ENCODE measurements at places on chromosomes 3 and 15.

GRCh38 chr15:75065851-75066509 is 42.6 kb downstream of the PPCDC start:
- DNase-seq, result no peak

DNA sequence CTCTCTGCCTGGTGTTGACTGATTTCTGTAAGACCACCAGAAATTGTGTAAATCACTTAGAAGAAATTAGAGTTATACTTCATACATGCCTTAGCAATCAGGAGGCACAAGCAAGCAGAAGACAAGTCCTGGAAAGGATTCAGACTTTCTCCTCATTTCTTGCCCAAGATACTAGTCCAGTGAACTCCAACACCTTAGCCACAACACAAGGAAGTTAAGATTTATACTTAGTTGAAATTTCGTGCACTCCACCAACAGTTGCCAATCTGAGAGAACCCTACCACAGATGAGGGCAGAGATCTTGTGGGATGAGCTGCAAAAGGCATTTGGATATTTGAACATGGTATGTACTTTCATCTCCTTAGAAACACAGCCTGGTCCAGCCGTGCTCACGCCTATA is 2.3 kb downstream of the P3H2 start:
- no peak for DNase-seq

DNA sequence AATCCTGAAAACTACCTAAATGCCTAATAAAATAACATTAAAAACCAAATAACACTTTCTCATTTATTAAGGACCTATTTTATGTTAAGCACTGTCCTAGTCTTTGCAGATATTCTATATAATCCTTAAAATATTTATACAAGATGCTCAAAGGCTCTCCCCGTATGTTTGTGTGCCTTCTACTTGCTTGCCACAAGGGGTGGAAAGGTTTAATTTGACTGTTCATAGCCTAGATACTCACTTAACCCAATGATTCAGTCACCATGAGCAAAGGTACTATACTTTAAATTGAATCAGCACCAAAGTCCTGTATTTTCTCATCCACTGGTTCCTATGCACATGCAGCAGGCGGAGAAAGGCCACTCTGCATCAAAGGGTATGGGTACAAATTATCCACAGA is 32.0 kb downstream of the LSAMP start:
- DNase-seq, result no peak

- no peak for DNase-seq
Measured at GRCh38 chr3:69881051-69881450, 118.5 kb upstream of the SAMMSON start.

GRCh38 chr15:100891307-100892012 is 11.8 kb downstream of the ALDH1A3 start:
- no peak for DNase-seq

- no peak for DNase-seq
Measured at GRCh38 chr15:70703096-70703878, 60.1 kb downstream of the UACA start.

DNA sequence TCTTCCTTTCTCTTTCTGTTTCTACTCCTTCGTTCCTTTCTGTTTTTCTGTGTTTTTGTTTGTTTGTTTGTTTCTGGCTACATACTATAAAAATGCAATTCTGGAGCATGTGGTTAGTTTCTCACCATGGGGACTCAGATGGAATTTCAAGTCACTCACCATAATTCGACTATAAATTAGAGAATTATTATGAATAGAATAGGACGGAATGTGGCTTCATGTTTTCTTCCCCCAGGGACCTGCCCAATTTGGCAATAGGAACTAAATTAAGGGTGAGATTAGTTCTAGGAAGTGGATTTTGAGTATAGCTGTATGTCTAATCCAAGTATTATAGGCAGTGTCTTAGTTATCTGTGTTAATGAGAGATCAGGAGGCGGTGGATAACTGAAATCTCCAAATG is 96.9 kb downstream of the THSD4 start:
- no peak for DNase-seq

GRCh38 chr3:193816656-193817311 is 223.8 kb downstream of the OPA1 start:
- no peak for DNase-seq

GRCh38 chr3:127484601-127485388 is 105.7 kb downstream of the TPRA1 start:
- DNase-seq, result no peak

- no peak for DNase-seq
Measured at GRCh38 chr3:148175214-148175613, 522.5 kb upstream of the AGTR1 start.
